ENCODE measurements at places on chromosomes 12 and 14.

DNA sequence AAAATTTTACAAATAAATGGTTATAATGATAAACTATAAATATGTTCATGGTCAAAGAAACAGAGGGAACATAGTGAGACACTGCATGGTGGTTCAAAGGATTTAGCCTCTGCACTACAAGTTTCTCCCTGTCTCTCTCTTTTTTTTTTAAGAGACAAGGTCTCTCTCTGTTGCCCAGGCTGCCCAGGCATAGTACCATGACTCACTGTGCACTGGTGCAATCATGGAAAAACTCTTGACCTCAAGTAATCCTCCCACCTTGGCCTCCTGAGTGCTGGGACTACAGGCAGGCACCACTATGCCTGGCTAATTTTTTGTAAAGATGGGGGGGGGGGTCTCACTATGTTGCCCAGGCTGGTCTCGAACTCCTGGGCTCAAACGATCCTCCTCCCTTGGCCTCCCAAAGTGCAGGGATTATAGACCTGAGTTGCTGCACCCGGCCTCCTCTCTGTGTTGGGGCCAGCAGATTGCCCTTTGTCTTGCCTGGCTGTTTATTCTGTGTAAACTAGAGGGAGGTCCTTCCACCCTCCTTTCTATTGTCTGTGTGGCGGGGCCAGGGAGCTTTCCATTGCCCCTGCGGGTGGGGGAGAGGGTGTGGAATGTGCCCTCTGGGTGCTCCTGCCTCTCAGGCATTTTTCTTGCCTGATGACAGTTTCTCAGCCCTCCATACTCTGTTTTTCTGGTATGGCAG is 22.1 kb downstream of the MTHFD1 start:
- DNase-seq = peak; percentile 78

GRCh38 chr12:84508851-84509260 is 403.7 kb downstream of the SLC6A15 start:
- no peak for DNase-seq

GRCh38 chr12:51973560-51973959 is 22.1 kb downstream of the ACVR1B start:
- DNase-seq = no peak

- DNase-seq = no peak
These were observed 44.3 kb downstream of the KCNA5 start for GRCh38 chr12:5087831-5088554.

DNA sequence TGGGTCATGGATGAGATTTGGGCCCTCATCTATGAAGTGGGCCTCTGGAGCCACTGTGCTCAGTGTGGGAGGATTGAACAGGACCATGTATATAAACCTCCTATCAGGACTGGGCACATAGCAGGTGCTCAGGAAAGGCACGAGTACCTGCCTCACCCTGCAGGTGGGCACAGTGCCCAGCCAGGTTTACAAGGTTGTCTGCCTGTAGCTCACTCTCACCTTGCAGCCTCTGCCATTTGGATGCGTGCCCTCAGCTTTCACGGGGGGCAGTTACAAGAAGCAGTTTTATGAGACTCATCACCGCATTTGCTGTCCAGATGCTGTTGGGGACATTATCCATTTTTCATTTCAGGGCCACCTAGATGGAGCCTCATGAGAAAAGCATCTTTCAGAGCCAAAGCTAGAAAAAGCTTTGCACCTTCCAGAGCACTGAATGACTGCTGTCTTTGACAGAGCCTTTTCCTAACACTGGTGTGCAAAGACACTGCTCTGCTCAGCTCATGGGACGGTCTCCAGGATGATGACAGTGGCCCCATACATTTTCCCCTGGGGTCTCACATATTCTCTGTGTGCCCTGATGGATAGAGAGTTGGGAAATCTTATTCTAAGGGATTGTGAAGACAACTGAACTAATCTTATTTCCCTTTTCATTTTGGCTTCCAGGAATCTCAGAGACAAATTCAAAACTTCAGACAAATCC is 327.5 kb upstream of the RTL1 start:
- DNase-seq = no peak

GRCh38 chr12:113070117-113070906 is 13.8 kb downstream of the DTX1 start:
- DNase-seq = no peak

- peak; percentile 71 for DNase-seq
These were observed 2.4 kb upstream of the CFAP54 start for GRCh38 chr12:96486751-96487613.

- DNase-seq = no peak
These were observed 163.3 kb upstream of the NTF3 start for GRCh38 chr12:5268424-5269210.

DNA sequence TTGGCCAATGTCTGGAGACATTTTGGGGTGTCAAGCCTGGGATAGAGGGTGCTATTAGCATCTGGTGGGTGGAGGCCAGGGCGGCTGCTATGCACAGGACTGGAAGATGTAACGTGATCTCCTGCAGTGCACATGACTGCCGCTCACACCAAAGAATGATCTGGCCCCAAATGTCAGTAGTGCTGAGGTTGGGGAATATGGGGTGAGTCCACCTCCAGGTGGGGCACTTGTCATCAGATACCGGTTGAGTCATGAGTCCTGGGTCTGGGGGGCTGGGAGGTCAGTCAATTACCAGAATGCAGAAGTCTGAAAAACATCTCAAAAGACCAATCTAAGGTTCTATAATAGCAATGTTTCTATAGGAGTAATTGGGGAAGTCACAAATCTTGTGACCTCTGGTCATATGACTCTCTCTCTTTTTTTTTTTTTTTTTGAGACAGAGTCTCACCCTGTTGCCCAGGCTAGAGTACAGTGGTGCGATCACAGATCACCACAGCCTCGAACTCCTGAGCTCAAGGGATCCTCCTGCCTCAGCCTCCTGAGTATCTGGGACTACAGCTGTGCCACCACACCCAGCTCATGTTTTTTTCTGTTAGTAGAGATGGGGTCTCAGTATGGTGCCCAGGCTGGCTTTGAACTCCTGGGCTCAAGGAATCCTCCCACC is 6.0 kb upstream of the SDSL start:
- DNase-seq = no peak

DNA sequence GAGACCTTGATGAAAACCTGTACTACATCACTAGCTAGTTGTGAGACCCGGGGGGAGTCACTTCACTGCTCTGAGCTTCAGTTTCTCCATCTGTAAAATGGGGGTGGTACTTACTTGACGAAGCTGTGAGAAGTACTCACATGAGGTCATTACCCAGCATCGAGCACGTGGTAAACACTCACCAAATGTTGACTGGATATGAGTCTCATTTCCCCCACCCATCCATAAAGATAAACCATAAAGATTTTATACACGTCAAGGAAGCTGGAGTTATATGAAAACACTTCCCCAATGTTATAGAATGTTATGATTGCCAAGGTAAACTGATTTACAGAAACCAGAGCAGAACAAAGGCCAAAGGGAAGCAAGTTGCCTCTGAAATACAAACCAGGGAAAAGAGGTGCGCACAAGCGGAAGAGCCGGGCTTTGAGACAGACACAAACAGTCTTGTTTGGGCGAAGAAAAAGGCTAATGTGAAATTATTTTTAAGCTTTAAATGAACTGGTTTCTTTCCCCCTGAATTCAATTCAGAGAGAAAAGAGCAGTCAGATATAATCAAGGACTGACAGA is 536.8 kb downstream of the MED13L start:
- no peak for DNase-seq

- DNase-seq = no peak
These were observed 62.2 kb downstream of the NRXN3 start for GRCh38 chr14:78232231-78233000.

DNA sequence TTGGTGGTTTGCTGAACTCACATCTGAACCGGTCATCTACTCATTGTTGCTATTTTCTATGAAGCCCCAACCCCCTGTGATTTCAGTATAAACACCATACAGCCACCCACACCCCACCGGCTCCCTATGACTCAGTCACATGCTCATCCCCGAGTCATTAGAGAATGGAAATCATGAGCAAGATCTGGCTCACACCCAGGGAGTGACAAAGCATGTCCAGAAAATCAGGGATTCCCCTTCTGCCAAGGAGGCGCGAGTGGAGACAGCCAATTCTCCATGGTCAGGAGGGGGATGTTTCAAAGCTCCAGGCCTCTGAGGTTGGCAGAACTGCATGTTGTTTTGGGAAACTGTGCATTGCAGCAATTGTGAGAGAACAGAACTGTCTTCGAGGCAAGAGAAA is 657.5 kb upstream of the TBX3 start:
- peak; percentile 95 for DNase-seq

GRCh38 chr12:26566675-26567074 is 266.3 kb downstream of the ITPR2 start:
- no peak for DNase-seq

Measured in ACHN (cell line).